ENCODE measurements at places on chromosomes 3 and 15.
A peak's percentile ranks its signal among the peaks of the same experiment; 100 is the strongest.

DNA sequence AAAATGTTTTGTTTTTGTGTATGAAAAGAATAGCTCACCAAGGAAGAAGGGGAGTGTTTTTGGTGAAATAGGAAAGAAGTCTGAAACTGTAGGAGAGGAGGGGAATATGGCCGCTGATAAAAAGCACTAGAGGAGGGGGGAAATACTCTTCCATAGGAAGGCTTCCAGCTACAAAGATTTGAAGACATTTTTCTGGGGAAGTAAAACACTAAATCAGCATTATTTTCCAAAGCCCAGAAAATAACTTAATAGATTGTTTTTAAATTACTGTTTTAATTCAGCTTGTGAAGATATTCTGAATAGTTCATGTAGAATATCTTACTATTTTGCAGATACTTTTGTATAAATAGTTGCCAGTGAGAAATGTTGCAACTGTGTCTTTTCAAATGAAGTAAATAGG lies 54.9 kb downstream of the CALML4 start:
- no peak for DNase-seq

DNA sequence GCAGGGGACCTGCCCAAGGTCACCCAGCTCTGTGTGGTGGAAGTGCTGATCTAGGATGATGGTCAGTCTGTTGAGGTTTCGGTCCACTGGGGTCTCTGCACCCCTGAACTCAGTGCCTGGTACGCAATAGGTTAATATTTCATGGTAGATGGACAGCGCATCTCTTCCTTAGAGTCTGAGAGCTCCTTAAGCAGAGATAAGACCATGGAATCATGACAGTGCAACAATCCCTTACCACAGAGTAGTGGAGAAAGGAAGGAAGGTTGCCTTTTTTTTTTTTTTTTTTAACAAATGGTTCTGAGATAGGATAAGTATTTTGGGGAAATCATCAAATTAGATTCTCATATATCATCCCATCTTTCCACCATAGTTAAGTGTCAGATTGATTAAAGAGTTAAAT lies 79.8 kb upstream of the SLC6A1 start:
- no peak for DNase-seq

DNA sequence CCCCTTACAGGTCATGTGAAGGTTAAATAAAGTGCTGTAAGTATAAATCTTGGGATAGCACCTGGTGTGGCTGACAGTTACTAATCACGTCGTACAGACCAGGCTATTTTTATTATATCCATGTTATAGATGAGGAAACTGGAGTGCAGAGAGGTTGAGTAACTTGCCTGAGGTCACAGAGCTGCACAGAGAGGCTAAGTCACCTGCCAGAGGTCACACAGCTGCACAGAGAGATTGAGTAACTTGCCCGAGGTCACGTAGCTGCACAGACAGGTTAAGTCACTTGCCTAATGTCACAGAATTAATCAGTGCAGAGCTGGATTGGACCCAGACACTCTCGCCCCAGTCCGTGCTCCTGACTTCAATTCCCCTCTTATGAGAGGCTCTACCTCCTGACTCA lies 171.5 kb downstream of the NUP210 start:
- DNase-seq, result no peak

DNA sequence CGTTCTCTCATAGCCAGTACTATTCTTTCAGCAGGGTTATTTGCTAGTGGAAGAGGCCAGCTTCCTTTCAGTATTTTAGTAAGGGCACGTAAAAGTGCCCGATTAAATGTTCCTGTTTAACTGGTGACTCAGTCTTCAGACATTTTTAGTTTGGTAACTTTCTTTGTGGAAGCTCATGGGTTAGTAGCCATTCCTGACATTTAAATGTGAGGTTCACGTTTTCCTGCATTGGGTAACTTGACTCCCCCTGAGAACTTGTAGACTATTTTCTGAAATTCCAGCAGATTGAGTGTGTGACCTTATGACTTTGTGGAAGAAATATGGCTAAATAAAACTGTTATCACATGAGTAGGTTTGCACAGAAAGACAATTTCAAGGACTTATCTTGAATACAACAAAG lies 16.9 kb downstream of the ABHD2 start:
- no peak for DNase-seq

- DNase-seq, result no peak
Observed at GRCh38 chr3:188949996-188950395, 221.8 kb upstream of the TPRG1 start.

DNA sequence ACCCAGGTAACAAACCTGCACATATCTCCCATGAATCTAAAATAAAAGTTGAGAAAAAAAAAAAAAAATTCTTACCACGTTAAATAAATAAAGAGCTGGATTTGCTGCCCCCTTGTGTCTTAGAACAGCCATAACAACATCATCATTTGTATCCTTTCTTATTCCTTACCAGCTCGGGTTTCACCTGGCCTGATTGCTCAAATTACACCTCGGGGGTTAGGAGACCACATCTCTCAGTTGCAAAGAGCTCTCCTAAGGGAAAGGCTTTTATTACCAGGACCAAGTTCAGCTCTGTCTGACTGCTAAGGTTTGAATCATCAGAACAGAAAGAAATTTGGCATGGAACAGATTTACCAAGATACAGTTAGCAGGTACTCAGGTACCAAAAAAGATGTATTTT lies 25.8 kb upstream of the RPL39L start:
- DNase-seq, result peak; percentile 55

GRCh38 chr15:46296797-46297196 lies 662.0 kb downstream of the SQOR start:
- DNase-seq, result no peak

DNA sequence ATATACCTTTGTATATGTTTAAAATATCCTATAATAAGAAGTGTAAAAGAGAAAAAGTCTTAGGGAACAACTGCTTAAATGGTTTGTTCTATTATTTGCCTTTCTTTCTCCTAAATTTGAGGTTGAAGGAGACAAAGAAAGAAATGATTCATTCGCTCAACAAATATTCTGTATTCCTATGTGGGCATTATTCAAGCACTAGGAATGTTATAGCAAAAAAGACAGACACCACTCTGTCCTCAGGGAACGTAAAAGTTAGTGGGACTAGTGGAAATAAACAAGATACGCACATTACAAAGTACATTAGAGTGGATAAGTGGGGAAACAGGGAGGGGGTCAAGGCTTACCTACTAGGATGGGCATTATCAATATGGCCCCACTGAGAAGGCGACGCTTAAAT lies 332.2 kb downstream of the LPP start:
- DNase-seq, result no peak

DNA sequence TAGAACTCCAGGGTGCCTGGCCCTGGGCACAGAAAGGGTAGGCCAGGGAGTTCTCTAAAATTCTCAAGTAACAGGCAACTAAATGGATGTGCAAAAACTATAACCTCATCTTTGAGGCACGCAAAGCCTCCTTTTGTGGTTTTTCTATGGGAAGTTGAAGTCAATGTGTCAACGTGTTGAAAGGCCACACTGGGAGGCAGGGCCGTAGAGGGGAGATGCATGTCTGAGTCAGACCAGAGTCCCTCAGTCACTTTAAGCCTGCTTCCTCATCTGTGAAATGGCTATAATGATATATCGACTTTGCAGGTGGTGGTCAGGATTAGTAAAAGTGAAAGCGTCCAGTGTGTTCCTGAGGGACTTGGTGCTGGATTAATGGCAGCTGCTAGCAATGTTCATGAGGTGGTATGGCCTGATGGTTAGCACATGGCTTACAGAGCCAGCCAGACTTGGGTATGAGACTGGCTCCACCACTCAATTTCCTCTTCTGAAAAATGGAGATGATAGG lies 17.0 kb downstream of the TGM5 start:
- no peak for DNase-seq

- no peak for DNase-seq
Observed at GRCh38 chr3:160804762-160805161, 48.7 kb downstream of the PPM1L start.

DNA sequence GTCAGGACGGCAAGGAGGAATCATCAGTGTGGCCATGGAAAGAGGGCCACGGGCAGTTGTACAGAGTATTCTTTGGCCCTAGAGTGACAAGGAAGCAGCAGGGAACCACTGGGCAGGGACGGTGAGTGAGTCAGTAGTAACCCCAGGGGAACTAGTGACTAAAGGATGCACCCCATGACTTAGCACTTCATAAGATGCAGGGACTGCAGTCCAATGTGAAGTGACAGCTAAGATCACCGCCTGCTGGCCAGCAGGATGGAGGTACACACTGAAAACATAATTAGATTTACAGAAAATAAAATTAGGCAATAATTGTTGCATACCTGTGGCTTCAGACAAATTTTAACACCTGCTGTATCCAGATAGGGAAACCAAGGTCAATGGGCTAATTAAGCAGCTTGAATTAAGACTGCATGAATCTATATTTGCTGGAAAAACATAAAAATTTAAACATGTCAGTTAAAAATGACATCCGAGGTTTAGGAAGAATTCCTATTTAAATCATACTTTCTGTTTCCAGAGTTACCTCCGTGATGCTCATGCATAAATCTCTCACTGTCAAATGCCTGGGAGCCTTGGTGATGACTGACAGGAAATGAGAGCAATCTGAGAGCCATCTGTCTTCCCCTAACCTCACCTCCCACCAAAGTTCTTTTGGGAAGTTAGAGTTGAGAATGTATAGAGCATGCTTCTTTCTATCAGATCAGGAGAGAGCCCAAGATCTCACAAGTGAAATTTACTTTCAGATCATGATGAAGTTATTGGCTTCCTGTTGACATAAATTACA lies 56.5 kb downstream of the DCLK3 start:
- DNase-seq, result no peak

DNA sequence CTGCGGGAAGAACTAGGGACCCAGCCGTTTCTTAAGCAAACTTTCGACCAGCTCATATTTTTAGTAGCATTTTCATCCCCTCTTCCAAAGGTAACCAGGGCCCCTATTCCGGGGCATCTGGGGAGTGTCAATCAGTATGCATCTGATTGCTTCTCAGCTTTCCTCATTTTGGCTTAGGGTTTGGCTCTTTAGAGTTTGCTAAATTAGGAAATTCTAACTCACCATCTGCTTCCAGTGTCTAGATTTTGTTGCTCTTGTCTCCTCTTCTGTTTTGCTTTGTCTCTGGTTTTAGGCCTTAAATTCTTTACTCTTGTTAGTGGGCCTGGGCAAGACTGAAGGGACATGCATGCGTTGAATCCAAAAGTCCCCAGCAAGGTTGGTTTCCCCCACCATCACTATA lies 9.6 kb upstream of the ABTB1 start:
- no peak for DNase-seq

GRCh38 chr3:159726231-159726964 lies 262.2 kb upstream of the IL12A start:
- DNase-seq, result no peak

- no peak for DNase-seq
Observed at GRCh38 chr15:77869021-77869895, 208.3 kb downstream of the TBC1D2B start.

DNA sequence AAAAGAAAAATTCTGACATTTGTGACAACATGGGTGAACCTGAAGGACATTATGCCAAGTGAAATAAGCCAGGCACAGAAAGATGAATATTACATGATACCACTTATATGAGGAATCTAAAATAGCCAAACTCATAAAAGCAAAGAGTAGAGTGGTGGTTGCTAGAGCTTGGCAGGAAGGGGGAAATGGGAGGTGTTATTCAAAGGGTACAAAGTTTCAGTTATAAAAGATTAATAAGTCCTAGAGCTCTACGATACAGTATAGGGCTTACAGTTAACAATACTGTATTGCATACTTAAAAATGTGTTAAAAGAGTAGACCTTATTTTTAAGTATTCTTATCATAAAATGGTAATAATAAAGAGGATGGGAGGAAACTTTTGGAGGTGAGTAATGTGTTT lies 111.6 kb upstream of the NR2E3 start:
- no peak for DNase-seq

- no peak for DNase-seq
Observed at GRCh38 chr3:197268294-197268693, 30.1 kb downstream of the DLG1 start.

GRCh38 chr15:90844696-90845095 lies 23.7 kb upstream of the FURIN start:
- no peak for DNase-seq

DNA sequence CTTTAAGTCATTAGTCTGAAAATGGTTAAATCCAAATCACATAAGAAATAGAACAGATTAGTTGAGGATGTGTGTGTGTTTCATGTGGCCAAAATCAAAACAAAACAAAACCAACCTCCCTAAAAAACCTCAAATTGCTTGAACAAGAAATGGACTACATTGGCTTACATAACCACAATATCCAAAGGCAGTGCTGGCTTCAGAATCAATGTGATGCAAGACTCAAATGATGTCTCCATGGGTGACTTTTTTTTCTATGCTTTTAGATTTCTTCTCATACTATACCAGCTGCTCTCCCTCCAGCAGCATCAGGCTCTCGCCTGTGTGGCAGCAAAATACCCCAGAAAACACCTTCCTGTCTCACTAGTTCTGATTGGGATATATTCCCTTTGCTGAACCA lies 36.0 kb upstream of the CMTM8 start:
- no peak for DNase-seq

GRCh38 chr15:71114887-71115566 lies at the start of gene THSD4:
Gene THSD4 (plus strand): TSS chr15:71115471.
- DNase-seq, result peak; percentile 55

DNA sequence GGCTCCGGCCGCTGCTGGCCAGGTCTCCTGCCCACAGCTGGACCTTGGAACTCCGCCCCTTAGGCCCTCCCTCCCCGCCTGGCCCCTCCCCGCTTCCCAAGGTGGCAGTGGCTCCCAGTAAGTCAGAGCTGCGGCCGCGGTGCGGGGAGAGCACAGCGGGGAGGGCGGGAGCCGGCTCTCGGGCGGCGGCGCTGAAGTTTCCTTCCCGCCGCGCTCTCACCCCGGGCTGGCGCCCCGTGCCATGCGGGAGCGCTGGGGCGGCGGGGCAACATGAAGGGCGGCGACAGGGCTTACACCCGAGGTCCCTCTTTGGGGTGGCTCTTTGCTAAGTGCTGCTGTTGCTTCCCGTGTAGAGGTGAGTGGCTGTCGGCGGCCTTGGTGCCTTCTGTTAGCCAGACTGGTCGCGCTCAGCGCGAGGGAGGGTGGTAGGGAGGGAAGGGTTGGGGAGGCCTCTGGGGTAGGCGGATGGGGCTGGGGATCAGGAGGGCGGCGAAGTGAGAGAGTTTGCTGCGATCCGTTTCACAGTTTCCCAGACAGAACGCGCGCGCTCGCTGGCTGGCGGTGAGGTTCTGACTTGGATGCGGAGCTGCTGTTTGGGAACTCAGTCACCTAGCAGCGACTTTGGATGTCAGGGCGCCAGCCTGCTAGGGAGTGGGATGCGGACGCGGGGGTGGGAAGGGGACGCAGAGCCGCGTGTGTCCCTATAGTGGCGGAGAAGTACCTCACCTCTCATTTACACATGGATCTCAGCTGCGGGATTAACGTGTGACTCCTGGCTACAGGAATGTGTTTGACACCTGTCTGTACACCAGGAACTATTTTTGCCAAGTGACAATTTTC lies 145.5 kb upstream of the UMPS start:
- DNase-seq, result peak; percentile 38

DNA sequence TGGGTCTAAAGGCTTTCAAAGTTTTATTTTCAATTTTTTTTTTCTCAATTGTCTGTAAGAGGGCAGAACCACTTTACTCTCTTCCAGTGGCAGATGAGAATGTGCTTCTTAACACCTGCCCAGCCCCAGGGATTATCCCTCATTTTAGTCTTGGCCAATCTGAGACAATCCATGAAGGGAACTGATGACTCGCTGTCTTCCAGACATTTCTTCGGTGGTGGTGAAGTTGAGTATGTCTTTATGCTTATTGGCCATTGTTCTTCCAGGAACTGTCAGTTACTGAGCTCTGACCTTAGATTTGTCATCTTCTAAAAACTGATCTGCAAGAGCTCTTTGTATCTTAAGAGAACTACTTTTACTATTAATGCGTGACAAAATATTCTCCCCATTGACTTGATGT lies 139.5 kb downstream of the TJP1 start:
- DNase-seq, result no peak

GRCh38 chr3:184815046-184815930 lies 3.3 kb downstream of the VPS8 start:
- peak; percentile 29 for DNase-seq

GRCh38 chr15:68868296-68868695 lies 47.6 kb upstream of the ANP32A start:
- DNase-seq, result no peak
